ENCODE measurements at places on chromosomes 6 and 20.

- DNase-seq: no peak
Measured at GRCh38 chr6:145904391-145904790, 59.8 kb downstream of the SHPRH start.

DNA sequence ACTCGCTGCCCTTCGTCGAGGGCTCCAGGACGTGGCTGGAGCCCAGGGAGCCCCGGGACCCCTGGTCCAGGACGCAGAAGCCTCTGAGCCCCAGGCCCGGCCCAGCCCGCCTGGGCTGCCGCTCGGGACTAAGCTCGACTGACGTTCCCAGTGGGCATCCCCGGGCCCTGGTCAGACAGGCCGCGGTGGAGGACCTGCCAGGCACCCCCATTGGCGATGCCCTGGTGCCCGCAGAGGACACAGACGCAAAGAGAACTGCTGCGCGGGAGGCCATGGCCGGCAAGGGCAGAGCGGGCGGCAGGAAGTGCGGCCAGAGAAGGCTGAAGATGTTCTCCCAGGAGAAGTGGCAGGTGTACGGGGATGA is 28.9 kb downstream of the ZNF831 start:
- DNase-seq: no peak

DNA sequence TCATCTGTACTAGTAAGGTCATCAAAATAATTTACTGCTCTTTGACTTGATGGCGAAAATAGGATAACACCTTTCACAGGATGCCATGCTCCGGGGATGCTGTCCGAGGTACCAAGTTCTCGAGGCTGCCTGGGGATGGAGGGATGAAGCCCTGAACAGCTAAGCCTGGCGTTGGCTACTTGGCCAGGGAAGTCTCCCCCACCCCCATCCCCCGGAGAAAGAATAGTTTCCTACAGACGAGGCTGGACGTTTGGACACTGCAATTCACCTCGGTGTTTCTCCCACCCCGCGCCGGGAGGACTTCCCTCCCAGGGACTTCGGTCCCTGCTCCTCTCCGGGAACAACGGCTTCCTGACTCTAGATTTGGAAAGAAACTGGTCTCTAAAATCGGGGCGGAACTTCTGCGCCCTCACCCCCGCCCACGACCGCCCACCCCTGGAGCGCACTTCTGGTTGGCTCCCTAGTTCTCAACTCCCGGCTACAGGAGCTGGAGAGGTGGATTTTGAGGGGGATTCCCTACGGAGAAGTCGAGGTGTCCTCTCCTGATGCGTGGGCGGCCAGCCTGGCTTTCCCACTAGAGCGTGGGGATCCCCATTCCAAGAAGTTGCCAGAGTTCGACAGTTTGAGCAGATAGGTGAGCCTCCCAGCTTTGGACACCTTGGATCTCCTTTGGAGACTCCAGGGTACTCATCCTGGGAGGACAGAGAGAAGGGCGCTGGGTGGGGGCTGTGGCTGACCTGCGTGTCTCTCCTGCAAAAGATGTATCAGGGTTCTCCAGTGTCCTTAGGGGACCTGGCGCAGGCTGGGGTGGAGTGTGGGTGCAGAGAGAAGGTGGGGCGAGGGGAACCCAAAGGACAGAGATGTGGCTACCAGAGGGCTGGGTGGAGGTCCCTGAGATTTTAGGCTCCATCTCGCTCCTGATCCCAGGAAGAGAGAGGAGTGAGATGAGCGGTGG is 1.1 kb downstream of the PCSK2 start:
- no peak for DNase-seq

GRCh38 chr20:40293740-40294139 is 395.3 kb downstream of the MAFB start:
- no peak for DNase-seq

GRCh38 chr6:97052896-97053295 is 128.4 kb downstream of the KLHL32 start:
- no peak for DNase-seq

- DNase-seq: no peak
Measured at GRCh38 chr6:87441711-87442110, 31.1 kb upstream of the SLC35A1 start.

DNA sequence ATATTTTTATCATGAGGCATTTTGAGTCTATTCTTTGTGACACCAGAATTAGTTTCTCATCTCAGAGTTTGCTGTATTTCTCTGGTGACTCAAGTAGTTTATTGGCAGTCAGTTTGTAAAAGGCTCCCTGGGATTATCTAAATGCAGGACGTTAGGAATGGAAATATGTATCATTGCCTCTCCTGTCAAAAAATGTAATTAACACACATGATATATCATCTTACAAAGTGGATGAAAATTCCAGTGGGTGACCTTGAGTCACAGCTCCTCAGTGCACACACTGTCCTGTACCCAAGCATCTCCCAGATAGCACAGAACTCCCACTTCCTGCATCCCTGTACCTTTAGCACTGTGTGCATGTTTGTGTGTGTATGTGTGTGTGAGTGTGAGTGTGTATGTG is 258.6 kb downstream of the LAMA2 start:
- no peak for DNase-seq

GRCh38 chr6:132959639-132960326 is 145.4 kb downstream of the RPS12 start:
- no peak for DNase-seq

GRCh38 chr20:61581825-61582188 is 329.7 kb downstream of the CDH4 start:
- no peak for DNase-seq

GRCh38 chr20:53736757-53737395 is 143.2 kb upstream of the ZNF217 start:
- DNase-seq: no peak

DNA sequence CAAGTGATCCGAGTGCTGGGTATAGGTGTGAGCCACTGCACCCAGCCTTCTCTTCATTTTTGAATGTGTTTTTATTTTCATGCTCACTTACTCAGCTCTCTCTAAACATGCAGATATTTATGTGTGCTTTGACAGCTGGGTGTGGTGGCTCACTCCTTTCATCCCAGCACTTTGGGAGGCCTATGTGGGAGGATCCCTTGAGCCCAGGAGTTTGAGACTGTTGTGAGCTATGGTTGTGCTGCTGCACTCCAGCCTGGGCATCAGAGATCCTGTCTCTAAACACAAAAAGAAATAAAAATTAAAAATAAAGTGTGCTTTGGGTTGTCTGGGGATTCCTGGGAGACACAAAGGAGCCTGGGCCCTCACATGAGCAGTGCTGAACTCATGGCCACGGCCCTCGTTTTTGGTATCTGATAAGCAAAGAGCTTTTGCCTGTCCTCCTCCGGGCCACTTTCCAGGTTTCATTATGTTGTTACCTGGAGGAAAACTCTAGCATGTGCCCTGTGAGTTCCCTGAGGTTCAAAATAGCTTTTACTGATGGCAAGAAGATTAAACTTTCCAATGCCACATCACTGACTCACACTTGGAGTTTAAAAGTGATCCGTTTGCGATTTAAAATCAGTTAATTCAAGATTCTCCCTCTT is 78.5 kb downstream of the CD164 start:
- DNase-seq: no peak

- no peak for DNase-seq
Measured at GRCh38 chr20:23094213-23094896, 8.2 kb upstream of the CD93 start.

DNA sequence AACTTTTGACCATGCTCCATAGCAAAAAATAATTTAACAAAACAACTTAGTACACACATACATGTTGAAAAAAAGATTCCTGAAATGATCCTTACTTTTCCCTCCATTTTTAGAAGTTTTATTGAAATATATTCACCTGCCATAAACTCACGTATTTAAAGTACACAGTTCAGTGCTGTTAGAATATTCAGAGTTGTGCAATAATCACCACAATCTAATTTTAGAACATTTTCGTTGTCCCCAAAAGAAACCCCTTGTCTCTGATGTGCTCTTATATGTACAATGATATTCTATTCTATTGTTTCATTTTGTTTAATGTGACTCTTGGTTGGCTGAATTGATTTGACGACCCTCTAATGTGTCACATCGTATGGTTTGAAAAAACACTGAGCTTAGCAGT is 15.9 kb downstream of the ROS1 start:
- no peak for DNase-seq

DNA sequence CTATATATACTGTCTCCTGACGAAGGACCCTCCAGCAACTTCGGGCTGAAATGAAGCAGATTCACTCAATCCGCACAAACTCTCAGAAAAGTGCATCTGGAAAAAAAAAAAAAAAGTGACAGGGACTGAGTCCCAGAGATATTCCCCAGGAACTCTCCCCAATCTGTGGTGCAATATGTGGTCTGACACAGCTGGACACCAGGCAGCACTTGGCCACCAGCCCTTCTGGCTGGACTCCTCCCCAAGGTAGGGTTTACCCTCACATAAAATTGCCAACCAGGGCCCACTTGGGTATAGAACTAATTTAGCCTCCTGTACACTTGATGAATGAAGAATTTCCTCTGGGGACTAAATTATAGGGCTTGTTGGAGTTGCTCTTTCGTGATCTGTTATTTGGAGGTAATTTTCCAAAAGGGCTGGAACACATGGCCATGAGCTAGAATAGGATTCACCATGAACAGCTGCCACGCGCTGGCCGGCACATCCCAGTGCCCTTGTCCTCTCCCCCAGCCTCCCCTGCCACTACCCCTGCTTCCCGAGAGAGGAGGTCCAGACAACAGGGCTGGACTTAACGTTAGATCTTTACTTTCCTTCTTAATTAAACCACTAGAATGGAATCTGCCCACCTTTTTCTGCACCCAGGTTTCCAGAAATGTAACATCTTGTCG is 379.2 kb downstream of the BMP2 start:
- DNase-seq: no peak

DNA sequence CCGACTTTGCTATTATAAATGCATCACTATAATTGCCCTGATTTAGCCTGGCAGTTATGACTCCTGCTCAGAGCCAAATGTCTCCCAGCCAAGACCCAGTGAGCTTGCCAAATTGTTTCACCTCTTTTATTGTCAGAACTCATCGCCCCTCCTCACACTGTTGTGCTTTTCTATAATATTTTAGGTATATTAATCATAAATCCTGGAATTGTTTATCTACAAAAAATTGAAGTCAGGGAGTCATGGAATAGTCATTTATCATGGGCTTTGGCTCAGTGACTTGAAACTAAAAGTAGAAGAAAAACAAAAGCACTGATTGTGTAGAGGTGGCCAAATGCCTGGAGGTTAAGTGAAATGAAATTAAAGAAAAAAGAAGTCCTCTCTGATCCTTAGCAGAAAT is 85.6 kb downstream of the PFDN4 start:
- DNase-seq: no peak
